Naive thymus-derived CD4-positive, alpha-beta T cell (primary cell): ENCODE measurements at places on chromosomes 6 and 20. TPM values are rescaled to one million over a fixed set of nuclear protein-coding genes. Genes with fewer than 3 reads are reported as not detected.

The ULBP1 gene
- total RNA-seq = not detected

The TRIM10 gene
- not detected for total RNA-seq

The CALHM6 gene
- total RNA-seq = 5.6 TPM

The PMEPA1 gene
- 10.0 TPM for total RNA-seq

The ISM1 gene
- 2.7 TPM for total RNA-seq

The FOXS1 gene
- not detected for total RNA-seq

The TDRD6 gene
- total RNA-seq = not detected

The ARMH2 gene
- 9.4 TPM for total RNA-seq

The HCK gene
- total RNA-seq = 129 TPM
